Fibroblast of skin of back (primary cell): ENCODE measurements at places on chromosomes 1 and 21.

- peak; percentile 79 for DNase-seq
These were observed 165.8 kb upstream of the EDN2 start for GRCh38 chr1:41650028-41650880.

DNA sequence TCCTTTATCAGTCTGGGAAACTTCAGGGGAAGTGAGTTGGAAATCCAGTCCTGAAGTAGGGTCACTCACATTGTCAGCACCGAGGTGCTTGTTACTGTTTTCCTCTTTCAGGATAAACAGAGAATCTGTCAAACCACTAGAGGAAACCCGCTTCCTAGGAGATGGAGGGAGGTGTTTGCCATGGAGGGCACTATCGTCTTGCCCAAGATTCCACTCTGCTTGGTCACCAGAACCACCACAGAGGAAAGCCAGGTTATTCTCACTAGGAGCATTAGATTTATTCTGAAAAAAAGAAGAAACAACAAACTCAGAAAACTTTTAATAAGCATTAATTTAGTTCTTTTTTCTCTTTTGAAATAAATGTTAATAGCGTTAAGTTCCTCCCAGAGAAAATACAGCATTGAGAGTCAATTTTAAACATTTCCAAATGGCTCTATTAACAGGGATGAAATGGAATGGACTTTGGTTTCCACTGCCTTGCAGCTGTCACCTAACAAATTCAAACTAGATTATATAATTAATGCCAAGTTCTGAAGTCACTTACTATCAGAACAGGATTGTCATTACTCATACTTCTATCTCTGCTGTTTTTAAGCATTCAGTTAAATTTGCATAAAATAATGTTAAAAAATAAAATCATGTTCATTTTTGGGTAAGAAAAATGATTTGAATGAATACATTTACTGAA, 242.8 kb downstream of the CRB1 start:
- no peak for DNase-seq

DNA sequence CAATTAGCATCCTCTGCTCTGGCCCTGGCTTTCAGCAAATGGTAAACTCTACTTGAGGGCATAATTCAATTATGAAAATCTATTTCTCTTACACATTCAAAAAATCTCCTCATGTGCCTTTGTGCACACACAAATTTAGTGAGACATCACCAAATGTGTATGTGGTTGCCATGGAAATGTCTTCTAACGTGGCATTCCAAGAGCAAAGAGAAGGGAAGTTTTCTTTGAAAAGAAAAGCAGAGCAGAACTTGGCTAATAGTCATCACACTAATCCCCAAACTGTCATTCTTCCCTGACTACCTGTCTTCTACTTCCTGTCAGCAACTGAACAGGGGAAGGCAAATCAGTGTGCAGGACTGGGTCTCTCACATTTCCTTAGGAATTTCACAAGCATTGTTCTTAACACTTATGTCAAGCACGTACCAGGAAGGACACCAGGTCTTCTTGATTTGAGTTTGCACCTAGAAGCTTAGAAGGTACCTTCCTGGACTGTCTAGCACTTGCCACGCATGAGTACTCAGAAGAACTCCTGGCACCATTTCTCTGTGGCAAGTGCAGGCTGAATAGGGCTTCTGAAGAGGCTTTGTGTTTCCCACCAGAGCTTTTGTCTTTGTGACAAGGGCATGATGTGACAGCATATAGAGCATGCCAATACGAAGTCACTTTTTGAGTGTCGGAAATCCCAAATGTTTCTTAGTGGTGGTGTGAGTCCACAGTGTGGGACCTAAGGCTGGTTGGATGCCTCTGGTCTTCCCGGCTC, 32.3 kb downstream of the MAN1C1 start:
- peak; percentile 9 for DNase-seq

DNA sequence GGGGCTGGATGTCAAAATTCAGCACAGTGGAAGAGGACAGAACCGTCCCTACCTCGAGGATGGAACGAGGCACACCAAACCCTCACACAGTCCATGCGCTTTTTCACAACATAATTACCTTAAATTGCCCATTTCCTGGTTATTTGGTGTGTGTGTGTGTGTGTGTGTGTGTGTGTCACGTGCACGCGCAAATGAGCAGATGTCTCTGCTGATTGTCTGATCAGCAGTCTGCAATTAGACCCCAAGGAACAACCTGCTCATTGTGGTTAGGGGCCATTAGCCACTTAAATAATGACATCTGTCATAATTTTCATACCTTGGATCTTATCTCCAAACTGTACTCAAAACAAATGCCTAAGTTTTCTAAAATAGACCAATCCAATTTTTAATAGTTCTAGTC, 23.2 kb downstream of the AVPR1B start:
- no peak for DNase-seq

- DNase-seq = no peak
These were observed 1015.4 kb upstream of the ADGRL4 start for GRCh38 chr1:80021891-80022290.

GRCh38 chr1:77056525-77056924, 162.7 kb downstream of the PIGK start:
- peak; percentile 1 for DNase-seq

- DNase-seq = no peak
These were observed 18.4 kb upstream of the SIPA1L2 start for GRCh38 chr1:232648316-232648715.

GRCh38 chr1:31862071-31862470, 46.2 kb upstream of the SPOCD1 start:
- DNase-seq = no peak
